ENCODE measurements at places on chromosomes 1 and 21. TPM values are rescaled to one million over a fixed set of nuclear protein-coding genes. Genes with fewer than 3 reads are reported as not detected.
A peak's percentile ranks its signal among the peaks of the same experiment; 100 is the strongest.

- DNase-seq: no peak
These were observed 51.1 kb downstream of the KCNJ6 start for GRCh38 chr21:37865156-37865555.

Gene SLC19A2
- total RNA-seq: 11.9 TPM

Gene OR2T11
- not detected for total RNA-seq

DNA sequence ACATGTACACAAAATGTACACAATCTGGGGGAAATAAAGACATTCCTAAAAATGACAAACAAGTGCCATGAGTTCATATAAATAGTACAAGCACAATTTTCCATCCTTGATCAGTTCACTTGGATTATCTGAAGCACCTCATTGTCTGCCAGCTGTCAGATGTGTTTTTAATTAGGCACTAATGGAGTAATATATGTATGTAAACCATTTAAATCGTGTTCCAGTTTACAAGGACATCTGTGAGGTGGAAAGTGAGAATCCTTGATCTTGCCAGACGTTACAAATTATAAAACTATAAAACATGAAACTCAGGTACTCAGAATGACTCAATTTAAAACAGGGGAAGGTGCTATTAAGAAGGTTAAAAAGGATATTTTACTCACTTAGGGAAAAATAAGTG lies 1312.2 kb downstream of the PLA2G4A start:
- no peak for DNase-seq

DNA sequence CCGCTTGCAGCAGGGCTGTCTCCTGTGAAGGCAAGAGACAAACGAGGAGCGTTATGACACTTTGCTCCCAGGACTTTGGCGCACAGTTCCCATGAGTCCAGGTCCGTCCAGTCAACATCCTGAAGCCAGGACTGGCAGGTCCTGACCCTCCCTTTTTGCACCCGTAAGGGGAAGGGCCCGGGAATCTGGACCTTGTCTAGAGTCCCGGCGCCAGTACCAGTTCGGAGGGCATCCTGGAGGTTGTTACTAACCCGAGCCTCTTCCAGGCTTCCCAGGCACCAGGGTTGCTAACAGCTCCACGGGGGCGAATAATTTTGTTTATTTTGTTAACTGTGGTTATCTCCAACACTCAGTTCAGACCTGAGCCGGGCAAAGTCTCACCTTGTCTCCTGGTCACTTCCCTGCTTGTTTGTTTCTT lies 682 bp upstream of the RWDD3 start:
- peak; percentile 25 for DNase-seq

Gene GBP7
- total RNA-seq: not detected

- no peak for DNase-seq
These were observed 232.0 kb upstream of the VAMP3 start for GRCh38 chr1:7538849-7539768.

DNA sequence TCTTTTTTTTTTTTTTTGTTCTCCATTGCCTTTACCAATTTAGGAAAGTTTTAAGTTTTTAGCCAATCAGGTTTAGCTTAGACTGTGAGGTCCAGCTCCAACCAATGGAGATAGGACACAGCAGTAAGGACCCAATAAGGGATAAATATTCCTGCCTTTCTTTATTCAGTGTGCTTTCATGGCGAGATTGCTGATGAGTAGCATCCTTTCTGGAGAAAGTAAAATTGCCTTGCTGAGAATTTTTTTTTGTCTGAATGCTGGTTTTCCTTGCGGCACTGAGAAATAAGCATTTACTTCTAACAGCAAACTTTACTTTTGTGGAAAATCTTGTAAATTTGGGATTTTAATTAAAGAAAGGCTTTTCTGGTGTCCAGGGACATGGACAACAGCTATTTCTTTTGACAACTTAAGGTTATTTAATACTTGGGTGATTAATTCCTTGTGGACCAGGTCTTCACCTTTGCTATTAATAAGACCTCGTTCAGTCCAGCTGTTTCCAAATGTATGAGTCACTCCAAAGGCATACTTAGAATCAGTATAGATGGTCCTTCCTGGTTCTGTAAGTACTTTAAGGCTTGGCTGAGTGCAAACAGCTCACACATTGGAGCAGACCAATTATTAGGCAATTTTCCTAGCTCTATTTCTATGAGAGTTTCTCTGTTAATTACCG lies 54.1 kb downstream of the SERINC2 start:
- peak; percentile 66 for DNase-seq

Gene NBPF12
- total RNA-seq: 10.5 TPM

DNA sequence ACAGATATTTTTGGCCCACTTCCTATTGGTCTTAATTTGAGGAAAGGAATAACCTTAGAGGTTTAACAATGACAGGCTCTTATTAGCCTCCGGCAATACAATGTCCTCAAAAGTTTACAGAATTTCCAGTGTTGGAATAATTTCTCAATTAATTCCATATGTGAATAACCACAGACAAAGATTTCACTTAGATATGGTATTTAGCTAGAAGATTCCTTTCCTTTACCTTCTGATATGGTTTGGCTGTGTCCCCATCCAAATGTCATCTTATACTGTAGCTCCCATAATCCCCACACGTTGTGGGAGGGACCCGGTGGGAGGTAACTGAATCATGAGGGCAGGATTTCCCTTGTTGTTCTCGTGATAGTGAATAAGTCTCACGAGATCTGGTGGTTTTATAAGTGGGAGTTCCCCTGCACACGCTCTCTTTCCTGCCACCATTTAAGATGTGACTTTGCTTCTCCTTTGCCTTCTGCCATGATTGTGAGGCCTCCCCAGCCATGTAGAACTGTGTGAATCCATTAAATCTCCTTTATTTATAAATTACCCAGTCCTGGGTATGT lies 54.9 kb upstream of the RGS7 start:
- no peak for DNase-seq

DNA sequence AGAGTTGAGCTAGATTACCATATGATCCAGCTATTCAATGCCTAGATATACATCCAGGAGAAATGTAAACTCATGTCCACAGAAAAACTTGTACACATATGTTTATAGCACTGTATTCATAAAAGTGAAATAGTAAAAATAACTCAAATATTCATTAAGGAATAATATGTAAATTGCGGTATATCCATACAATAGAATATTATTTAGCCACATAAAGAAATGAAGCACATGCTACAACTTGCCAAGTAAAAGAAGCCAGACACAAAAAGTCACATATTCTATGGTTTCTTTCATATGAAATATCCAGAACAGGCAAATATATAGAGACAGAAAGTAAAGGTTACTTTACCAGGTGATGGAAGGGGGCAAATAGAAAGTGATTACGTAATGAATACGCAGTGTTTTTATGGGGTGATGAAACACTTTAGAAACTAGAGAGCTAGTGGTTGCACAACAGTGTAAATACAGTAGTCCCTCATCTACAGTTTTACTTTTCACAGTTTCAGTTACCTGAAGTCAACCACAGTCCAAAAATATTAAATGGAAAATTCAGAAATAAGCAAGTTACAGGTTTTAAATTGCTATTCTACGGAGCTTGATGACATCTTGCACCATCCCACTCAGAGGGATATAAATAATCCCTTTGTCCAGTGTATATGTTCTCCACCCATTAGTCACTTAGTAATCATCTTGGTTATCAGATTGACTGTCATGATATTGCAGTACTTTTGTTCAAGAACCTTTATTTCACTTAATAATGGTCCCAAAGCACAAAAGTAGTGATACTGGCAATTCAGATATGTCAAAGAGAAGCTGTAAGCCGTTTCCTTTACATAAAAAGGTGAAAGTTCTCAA lies 62.3 kb downstream of the ZNF644 start:
- DNase-seq: peak; percentile 44

Gene C21orf58
- 1.8 TPM for total RNA-seq

Gene AKNAD1
- total RNA-seq: not detected

DNA sequence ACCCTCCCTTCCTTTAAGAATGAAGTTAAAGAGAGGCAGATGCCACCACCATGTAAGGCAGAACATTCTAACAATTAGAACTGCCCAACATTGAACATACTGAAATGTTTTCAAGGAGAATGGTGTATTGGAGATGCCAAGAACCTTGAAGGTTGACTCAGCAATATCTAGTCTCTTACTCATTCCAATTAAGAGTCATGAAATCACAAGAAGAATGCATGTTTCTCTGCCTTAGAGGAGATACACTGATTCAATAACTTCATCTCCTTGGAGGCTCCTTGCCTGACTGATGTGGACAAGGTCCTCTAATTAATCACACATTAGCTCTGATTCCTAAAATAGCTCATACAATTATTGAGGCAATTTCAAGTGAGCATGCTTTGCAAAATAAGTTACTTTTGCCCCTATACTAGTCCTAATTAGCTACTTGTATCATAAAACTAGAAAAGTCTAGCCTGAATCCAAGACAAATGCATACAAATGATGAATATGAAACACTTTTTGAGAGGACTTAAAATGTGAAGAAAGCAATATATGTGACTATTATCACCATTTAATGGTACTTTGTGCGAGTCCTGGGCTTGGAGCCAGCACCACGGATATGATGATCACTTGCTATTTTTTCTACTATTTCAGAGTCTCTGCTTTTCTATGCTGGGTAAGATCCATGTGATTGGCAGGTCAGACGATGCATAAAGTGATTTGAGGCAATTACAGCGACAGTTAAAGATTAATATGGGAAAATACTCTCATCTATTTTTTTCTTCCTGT lies 114.5 kb downstream of the DSCAM start:
- DNase-seq: no peak

DNA sequence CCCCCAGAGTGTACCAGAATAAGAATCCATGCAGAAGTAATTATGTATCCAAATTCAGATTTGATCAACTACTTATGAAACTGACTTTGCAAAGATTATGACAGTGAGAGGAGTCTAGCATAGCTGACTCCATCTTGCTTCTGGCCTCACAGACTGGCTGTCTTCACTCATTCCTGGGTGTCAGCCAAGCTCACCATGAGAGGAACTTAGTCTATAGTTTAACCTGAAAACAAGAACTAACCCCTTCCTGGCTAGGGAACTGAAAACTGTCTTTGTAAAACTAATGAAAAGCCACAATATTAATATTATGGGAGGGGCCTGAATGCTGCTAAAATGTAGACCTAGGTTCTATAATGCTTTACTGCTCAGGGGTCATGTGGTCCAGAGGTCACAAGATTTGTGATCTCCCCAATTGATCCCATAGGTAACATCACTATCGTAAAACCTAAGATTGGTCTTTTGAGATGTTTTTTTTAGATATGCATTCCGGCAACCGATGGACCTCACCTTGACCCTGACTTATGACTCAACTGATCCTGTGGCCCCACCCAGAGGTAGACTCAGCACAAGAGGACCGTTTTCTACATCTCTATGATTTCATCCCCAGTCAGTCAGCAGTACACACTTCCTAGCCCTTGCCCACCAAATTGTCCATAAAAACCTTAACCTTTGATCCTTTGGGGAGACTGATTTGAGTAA lies 55.2 kb downstream of the ATP1B1 start:
- no peak for DNase-seq

DNA sequence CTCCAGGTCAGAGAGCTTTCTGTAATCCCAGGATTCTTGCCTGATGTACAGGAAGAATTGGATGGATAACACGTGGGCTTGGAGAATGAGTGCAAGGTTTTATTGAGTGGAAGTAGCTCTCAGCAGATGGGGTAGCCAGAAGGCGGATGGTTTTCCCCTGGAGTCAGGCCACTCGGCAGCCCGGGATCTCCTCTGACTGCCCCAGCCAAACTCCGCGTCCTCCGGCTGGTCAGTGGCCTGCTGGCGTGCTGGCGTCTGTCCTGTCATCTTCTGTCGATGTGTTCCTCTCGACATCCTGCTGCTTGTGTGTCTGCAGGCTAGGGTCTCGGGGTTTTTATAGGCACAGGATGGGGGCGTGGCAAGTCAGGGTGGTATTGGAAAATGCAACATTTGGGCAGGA lies 27.4 kb upstream of the GJA9 start:
- DNase-seq: no peak
